ENCODE measurements at places on chromosomes 3 and 15.

DNA sequence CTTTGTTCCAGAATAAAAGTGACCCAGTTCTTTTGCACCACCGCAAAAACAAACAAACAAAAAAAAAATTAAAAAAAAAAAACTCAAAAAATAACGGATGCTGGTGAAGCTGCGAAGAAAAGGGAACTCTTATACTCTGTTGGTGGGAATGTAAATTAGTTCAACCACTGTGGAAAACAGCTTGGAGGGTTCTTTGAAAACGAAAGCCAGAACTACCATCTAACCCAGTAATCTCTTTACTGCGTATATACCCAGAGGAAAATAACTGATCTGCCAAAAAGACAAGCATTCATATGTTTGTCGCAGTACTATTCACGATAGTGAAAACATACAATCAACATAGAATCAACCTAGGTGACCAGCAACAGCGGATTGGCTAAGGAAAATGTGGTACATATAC is 298.9 kb upstream of the CBLB start:
- no peak for DNase-seq

- no peak for DNase-seq
Measured at GRCh38 chr3:37478721-37479210, 304.4 kb upstream of the LRRFIP2 start.

- no peak for DNase-seq
Measured at GRCh38 chr3:10467904-10468612, 37.3 kb downstream of the ATP2B2 start.

GRCh38 chr3:37504583-37505357 is 330.4 kb upstream of the LRRFIP2 start:
- DNase-seq: no peak

DNA sequence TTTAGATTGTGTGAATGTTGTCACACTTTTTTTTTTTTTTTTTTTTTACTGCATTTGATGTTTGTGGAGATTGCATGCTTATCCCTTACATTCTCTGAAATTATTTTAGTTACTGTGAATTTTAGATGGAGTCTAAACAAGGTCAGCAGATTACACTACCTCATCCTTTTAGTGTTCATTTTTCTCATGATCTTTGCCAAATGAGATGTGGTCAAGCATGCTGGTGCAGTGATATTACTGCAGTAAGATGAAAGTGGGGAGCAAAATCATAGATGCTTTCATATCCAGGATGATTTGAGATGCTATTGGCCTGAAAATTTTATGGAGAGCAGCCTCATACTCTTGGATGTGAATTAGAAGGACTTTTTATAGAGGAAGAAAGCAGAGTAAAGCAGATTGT is 45.8 kb downstream of the SLC25A26 start:
- DNase-seq: no peak

DNA sequence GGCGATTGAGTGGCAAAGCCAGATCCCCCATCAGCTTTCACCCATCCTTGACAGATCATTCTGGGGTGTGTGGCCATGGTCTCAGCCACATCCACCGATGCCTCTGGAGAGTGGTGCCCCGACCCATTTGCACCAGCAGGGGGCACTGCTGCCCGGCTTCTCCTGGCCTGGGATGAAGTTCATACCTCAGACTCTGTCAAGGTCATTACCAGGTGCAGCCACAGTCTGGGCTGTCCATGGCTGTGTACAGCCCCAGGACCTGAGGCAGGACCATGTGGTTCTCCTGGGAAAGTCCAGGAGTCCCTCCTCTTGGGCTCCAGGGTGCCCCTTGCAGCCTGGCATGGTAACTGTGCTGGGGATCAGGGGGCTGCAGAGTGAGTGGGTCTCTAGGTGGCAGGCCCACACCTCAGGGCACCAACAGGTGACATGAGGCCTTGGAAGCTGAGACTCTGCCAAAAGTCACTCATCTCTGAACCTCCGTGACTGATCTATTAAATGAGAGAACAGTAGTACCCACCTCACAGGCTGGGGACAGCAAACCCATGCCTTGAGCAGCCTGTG is 67.2 kb downstream of the CACNA2D2 start:
- DNase-seq: no peak

- no peak for DNase-seq
Measured at GRCh38 chr3:48845170-48845569, 2.5 kb downstream of the PRKAR2A start.

GRCh38 chr3:108804437-108804836 is 18.1 kb upstream of the TRAT1 start:
- DNase-seq: no peak

GRCh38 chr15:59976480-59977271 is 27.4 kb upstream of the FOXB1 start:
- DNase-seq: no peak

GRCh38 chr3:152853196-152853595 is 18.3 kb downstream of the P2RY1 start:
- DNase-seq: no peak

DNA sequence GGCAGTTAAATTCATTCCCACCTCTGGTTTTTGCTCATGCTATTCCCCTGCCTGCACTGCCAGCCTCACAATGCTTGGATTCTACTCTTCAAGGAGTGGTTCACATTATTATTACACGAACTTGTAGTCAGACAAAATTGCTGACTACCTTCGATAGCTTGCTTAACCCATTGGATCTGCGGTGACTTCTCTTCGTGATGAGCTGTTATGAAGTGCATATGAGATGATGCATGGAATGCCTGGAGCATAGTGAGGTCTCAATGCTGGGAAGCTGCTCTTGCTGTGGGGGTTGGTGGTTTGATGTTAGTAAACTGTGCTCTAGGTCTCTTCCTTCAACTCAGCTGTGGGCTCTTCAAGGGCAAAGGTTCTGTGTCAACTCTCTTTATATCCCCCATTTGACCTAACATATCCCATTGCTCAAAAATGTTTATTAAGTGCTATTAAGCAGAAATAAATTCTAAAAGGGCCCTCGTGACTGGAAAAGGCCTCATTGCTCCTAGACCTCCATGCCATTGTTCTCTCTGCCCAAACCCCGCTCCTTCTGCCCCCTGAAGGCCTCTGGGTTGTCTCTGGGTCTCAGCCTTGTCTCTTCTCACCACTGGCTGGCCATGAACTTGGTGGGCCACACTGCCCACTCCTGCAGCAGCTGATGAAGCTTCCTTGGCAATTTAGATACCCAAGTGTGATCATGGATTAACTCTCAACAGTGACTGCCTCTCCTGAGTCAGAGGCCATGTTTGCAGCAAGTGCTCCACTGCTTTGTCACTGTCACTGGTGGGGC is 4.5 kb upstream of the SLCO2A1 start:
- DNase-seq: no peak
